ENCODE measurements at places on chromosomes 7 and 10.

- no peak for DNase-seq
Measured at GRCh38 chr10:14153570-14154055, 177.1 kb downstream of the FRMD4A start.

DNA sequence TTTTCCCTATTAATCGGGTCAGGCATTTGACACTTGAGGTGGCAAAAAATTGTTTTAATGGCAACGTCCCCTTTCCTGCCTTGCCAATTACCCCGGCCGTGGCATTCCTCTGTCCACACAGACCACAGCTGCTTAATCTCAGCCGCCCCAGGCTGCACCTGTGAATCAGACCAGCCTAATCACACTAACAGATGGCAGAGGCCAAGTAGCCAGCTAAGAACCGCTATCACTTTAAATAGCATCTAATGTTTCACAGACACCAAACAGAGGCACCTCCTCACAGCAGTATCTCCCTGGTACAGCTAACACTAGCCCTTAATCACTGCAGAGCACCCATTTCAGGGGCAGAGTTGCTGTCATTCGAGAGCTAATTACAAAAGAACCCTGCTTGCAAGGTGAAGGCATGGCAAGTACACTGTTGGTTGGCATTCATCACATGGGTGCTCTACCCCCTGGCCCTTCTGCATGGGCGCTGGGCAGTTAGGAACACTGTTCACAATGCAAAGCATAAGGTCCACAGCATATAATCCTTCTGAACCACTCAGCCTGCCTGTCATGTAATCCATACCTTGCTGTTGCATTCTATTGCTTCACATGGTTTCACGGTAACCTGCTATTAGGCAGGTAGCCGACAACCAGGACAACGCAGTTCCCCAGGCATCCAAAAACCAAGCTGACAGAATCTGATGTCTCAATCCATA is 38.8 kb downstream of the FGFR2 start:
- DNase-seq: no peak

GRCh38 chr10:34107626-34108516 is 707.2 kb downstream of the PARD3 start:
- no peak for DNase-seq

- no peak for DNase-seq
Measured at GRCh38 chr10:84668186-84668763, 339.9 kb downstream of the CCSER2 start.

- DNase-seq: no peak
Measured at GRCh38 chr10:65670087-65670486, 1255.7 kb upstream of the LRRTM3 start.

DNA sequence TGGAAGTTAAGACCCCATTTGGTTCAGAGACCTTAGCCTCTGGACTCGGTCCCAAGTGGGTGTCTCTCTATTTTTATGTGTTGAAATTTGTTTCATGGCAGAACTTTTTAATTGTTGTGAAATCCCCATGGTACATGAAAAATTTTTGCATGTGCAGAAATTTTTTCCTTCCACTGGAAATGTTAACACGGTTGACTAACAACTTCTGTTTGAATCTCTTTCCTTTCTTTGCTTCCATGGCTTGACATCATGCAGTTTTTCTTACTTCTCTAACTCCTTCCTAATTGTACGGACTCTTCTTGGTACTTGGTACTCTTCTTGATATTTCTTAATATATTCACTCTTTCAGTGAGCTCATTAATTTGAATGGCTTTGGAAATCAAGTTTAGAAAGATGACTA is 18.3 kb downstream of the MDFIC start:
- no peak for DNase-seq

DNA sequence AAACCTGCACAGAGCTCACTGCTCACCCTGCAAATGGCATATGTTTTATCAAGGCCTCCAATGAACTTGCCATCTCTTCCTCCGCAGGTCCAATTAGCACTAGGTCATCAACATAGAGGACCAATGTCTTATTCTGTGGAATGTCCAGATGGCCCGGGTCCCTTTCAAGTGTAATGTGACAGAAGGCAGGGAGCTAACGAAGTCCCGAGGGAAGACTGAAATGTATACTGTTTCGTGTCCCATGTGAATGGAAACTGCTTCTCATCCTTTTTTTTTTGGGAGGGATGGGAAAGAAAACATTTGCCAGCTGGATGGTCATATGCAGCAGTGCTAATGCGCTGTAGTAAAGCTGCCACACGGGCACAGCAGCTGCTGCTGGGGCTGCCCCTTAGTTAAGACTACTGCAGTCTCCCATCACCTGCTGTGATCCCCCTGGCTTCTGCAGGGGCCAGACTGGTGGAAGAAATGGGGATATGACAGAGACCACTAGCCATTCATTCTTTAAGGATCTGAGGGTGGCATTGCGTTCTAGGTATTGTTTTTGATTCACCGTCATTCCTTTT is 61.7 kb upstream of the CCNY start:
- no peak for DNase-seq

- DNase-seq: no peak
Measured at GRCh38 chr10:122853665-122854313, 8.1 kb upstream of the CUZD1 start.

DNA sequence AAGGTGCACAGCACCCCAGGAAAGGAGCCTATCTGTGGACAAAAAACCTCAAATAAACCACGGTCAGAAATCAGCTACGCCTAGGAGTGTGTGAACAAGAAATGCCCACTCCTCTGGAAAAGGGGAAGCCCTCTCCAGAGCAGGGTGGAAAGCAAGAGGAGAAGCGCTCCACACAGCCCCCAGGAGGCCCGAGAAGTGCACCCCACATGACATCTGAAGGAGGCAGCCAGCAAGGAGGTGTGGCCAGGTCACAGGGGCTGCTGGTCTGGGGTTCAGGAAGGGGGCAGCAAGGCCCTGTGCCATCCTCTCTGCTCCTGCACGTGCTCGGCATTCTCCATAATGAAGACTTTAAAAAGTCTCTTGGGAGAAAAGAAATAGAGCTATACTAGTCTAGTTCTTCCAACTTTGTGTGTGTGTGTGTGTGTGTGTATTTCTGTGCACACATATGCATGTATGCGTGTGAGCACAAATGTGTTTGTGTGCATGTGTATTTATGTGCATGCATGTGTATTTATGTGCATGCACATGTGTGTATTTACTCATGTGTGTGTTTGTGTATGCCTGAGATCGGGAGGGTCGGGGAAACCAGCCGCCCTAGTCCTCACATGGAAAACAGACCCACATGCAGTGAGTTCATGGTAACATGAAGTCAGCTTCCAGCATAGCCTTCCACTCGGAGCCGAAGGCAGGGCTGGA is 76.5 kb downstream of the TNS3 start:
- no peak for DNase-seq

DNA sequence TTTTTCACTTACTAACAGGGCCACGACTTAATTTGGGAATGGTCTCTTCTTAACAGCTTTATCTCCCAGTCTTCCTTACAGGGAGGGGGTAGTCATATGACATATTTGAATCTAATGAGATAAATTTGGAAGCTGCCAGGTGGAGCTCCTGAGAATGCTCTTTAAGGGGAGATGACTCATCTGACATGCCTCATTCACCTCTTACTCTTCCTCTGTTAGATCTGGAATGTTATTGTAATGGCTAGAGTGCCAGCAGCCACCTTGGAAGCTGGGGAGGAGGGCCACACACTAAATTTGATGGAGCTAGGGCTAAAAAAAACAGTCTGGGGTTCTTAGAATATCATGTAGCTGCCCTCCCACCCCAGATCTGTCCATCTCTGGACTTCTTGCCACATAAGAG is 22.7 kb downstream of the HECW1 start:
- DNase-seq: no peak

DNA sequence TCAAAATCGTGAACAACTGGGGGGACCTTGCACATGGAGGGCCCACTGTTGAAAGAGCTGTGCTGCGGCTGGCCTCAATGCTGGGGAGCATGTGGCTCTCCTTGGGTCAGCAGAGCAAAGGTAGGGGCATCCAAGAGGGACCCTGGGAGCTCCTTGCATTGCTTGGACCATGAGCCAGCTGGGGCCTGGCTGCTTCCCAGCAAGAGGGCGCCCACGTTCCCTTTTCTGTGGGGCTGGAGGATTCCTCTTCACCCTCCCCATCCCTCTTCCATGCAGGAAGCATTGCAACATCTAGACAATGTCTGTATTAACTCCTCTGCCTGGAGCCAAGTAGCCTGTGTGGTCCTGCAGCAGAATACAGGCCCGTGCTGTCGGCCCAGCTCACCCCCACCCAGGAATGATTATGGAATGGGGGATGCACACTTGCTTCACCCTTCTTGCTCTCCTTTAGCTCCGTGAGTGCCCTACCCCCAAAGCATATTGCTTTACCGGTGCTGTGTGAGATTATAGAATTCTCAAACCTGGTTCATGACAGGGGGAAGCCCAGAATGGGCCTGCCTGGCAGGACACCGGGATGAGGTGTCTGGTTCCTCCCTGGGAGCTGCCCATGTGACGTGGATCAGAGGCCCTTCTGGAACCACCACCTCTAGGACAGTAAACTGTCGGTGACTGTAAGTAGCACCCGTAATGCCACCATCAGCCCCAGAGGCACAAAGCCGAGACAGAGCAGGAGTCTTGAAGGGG is 61.9 kb downstream of the SYPL1 start:
- DNase-seq: no peak

- DNase-seq: no peak
Measured at GRCh38 chr10:60260321-60260720, 129.4 kb downstream of the ANK3 start.

- no peak for DNase-seq
Measured at GRCh38 chr7:44372560-44373417, 47.4 kb upstream of the CAMK2B start.

DNA sequence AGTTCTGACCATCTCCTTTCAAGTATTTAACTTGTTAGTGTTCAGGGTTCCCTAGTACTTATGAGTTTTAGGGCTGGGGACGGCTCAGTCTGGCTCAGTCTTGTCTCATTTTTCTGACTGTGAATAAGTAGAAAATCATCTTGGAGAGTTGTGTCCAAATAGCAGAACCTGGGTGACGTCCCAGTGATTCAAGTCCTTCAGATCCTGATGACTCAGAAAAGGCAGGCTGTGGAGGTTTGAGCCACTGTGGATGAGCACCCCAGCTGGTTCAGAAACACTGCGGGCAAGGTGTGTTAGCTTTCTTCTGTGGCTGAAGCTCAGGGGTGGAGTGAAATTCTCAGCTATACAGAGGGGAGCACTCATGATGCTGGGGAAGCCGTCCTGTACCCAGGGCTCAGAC is 154.4 kb upstream of the NPY start:
- DNase-seq: no peak

DNA sequence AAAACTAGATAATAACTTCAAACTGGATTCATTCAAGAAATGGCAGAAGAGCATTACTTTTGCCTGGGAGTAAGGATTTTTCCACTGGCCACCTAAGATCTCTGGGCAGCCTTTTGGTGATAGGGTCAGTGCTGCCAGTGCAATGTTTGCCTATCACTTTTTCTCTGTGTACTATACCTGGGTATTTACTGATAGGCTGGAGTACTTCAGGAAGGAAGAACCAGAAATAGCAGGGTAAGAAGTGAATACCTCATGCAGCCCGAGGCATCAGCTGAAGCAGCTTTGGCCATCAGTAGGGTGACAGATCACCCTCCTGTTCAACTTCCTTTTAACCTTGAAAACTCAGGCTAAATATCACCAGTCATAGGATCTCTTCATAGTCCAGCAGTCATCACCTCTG is 5.5 kb upstream of the PAPSS2 start:
- DNase-seq: no peak

- DNase-seq: no peak
Measured at GRCh38 chr10:32446536-32447406, 831 bp downstream of the CCDC7 start.

GRCh38 chr10:115355162-115355760 is 262.1 kb downstream of the ATRNL1 start:
- DNase-seq: peak; percentile 4

GRCh38 chr10:947051-947450 is 15.5 kb upstream of the LARP4B start:
- no peak for DNase-seq

GRCh38 chr10:131143425-131144165 is 167.9 kb downstream of the TCERG1L start:
- DNase-seq: no peak

- peak; percentile 10 for DNase-seq
Measured at GRCh38 chr7:100827330-100828226, at the start of gene EPHB4. Gene EPHB4 (minus strand): TSS chr7:100827523. CDS start chr7:100827030, 493 bp downstream.

DNA sequence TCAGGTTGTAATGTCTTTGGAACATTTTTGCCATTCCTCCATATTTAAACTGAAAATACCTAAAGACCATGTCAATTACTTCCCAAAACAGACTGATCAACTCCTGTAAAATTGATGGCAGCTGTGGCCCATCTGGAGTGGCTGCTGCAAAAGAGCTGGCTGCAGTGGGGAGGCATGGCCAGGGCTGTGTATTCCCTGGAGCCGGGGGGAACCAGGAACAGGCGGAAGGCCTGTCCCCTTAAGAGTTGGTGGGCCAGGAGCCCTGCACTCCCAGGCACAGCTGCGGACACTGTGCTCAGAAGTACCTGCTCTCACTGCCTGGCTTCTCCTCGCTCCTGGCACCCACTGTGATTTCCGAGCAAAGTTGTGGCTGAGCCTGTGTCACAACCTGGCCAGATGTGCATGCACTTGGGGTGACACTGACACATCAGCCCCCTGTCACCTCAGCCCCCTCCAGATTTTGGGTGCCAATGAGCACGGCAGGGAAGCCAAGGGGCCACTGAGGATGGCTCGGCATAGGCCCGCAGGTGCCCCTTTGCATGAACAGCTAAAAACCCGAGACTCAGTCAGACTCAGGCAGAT is 116.1 kb downstream of the DGKB start:
- DNase-seq: no peak

- no peak for DNase-seq
Measured at GRCh38 chr10:71462062-71462935, 65.6 kb downstream of the CDH23 start.

GRCh38 chr7:90178679-90179278 is 24.5 kb downstream of the STEAP1 start:
- DNase-seq: no peak

DNA sequence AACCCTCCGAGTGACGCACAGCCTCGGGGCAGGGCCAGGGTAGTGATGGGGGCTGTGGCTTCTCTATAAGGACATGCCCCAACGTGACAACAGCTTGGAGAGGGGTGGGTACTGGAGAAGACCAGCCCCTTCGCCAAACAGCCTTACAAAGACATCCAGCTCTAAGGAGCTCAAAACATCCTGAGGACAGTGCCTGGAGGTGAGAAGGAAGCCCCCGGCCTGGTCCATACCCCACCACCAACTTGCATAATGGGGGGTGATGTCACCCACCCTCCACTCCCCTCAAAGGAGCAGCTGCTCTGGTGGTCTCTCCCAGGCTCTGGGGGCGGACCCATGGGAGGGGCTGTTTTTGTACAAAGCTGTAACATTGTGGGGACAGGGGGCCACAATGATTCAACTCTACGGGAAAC is 15.1 kb downstream of the PRSS2 start:
- DNase-seq: peak; percentile 83

- DNase-seq: no peak
Measured at GRCh38 chr7:65436163-65436562, 62.5 kb downstream of the ZNF92 start.

GRCh38 chr7:108045154-108045553 is 42.2 kb upstream of the LAMB1 start:
- DNase-seq: no peak

- DNase-seq: peak; percentile 27
Measured at GRCh38 chr7:107560898-107561516, 2.7 kb downstream of the COG5 start.

Measured in CD4-positive, alpha-beta T cell treated with Interleukin-17A for 4 hours (primary cell).